ENCODE measurements at places on chromosomes 4 and X.

DNA sequence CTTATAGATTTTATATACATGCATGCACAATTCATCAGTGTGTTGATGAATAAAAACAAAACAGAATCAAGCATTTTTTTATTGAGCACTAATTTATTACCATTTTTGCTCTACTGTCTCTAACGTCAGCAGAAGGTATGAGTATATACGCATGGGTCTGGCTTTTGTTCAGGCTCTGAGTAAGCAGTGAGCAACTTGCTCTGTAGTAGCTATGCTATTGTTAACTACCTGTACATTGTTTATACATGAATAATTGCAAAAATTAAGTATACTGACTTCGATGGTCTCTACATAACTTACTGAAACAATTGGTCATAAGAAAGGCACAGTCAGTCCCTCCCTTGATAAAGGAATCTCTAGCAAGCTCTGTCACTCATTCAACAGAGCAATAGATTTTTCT lies 122.9 kb downstream of the RS1 start:
- no peak for DNase-seq

- DNase-seq, result no peak
Measured at GRCh38 chr4:114599231-114599902, 760 bp downstream of the UGT8 start.

DNA sequence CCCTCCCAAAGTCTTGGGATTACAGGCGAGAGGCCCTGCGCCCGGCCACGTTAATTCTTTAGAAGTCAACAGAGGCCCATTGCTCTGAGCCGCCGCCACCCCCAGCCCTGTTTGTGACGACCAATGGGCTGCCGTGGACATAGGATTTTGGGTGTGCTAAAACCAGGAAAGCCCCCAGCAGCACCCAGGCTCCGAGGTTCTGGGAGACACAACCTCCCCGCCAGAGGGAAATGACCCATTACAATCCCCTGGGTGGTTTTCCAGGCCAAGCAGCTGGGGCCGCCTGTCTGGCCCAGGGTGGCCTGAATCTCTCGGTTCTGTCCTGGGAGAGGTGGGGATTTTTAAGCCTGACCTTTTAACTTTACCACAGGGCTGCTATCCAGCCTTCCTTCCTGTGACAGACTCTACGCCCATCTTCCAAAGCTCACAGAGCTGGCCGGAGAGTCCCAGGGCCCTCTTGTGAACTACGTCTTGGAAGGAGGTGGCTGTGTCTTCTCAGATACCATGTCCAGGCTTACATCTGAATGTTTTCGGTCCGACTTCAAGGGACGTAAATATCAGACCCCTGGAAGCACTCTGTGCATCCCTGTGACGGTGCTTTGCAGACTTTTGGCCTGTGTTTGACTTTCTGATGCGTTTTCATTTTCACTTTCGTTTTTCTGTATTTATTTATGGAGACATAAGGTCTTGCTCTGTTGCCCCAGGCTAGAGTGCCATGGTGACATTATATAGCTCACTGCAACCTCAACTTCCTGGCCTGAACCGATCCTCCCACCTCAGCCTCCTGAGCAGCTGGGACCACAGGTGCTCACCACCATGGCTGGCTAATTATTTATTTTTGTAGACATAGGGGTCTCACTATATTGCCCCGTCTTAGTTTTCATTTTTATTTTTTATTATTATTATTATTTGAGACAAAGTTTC lies 36.0 kb downstream of the P2RY8 start:
- no peak for DNase-seq

DNA sequence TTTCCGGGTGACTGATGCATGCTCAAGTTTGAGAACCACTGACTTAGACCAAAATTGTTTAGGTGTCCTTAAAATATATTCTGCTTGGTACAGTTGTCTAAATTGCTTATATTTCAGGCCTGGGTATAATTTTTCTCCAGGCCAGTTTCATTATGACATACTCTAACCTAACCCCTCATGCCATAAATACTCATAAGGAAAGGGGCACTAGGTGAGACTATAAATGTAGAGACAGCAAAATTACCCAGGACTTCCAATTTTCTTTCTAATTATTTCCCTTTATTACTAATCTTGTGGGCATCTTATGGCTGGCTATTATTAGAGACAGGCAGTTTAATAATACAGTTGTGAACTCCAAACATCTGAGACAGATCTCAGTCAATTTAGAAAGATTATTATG lies 150.2 kb downstream of the RRAGB start:
- no peak for DNase-seq

GRCh38 chr4:126564283-126564854 lies 1068.4 kb upstream of the INTU start:
- DNase-seq, result no peak

DNA sequence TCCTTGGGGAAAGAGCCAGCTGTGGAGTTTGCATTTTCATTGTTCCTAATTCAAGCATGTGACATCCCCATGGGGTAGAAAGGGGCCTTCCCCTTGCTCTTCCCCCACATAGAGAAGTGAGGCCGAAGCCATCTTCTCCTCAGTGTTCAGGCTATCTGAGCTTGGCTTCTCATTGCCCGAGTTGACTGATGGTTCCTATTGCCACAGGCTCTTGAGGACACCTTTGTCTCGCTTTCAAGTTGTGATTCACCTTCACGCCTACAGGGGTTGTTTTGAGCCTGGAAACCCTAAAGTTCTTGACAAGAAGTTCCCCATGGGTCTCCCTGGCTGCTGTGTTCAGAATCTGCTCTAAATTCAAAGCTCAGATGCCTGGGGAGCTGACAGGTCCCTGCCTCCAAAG lies 25.0 kb downstream of the CCNQ start:
- DNase-seq, result no peak

- no peak for DNase-seq
Measured at GRCh38 chr4:154743683-154744340, at the start of gene LRAT. Gene LRAT (plus strand): TSS chr4:154744000. CDS start chr4:154744327, 327 bp downstream.

DNA sequence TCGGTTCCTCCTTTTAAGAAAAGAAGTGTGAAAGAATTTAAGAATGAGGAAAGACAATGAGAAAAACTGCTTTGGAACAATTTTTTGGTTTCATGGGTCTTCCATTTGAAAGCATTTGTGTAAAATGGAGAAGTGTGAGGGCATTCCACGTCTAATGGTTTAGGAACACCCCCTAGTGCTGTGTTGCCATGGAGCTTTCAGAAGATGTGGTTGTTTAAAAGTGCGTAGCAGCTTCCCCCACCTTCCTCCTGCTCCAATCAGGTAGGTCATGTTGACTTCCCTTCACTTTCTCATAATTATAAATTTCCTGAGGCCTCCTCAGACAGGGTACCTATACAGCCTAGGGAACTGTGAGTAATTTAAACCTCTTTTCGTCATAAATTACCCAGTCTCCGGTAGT lies 50.0 kb downstream of the UGT2B10 start:
- no peak for DNase-seq

DNA sequence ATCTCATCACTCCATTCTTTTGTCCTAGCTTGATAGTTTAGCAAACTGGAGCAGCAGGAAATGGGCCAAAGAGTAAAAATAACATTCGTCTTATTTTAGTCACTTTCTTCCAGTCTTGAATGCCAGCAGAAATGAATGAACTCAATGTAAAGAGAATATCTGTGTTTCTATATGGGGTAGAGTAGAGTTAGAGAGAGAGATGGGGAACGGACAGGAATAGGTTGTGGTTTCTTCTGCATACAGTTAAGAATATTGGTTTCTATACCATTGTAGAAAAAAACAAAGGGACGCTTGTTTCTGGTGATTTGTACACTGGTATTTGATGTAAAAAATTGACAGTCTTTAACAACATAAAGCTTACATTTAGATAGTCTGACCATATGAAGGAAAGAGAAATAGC lies 8.9 kb downstream of the GPR174 start:
- no peak for DNase-seq
